A549 treated with DMSO at 1 μM for 4 hours (cell line): ENCODE measurements at places on chromosomes 13 and 19. TPM values are rescaled to one million over a fixed set of nuclear protein-coding genes. Genes with fewer than 3 reads are reported as not detected.

The SIGLEC5 gene
- total RNA-seq = not detected in 5 replicates

The FOXA3 gene
- 0.54 to 1.1 TPM (median 1.0 TPM) in 5 replicates for total RNA-seq

The MBNL2 gene
- total RNA-seq = 9.4 to 16.3 TPM (median 13.9 TPM) in 5 replicates

The OBI1 gene
- total RNA-seq = 9.5 to 11.7 TPM (median 10.8 TPM) in 5 replicates

The LYPD3 gene
- total RNA-seq = 0.45 to 1.2 TPM (median 0.58 TPM) in 5 replicates

The ZNF256 gene
- 1.1 to 1.4 TPM (median 1.2 TPM) in 5 replicates for total RNA-seq

The CYP2A7 gene
- not detected in 5 replicates for total RNA-seq

The SAFB2 gene
- 33.4 to 43.4 TPM (median 39.0 TPM) in 5 replicates for total RNA-seq

The TTYH1 gene
- 0.14 to 0.34 TPM (median 0.25 TPM) in 4 of 5 replicates, not detected in the other for total RNA-seq

The LIPE gene
- 1.2 to 3.3 TPM (median 2.3 TPM) in 5 replicates for total RNA-seq

The CAB39L gene
- 1.9 to 2.7 TPM (median 2.4 TPM) in 5 replicates for total RNA-seq

The ZNF506 gene
- 0.08 to 0.53 TPM (median 0.16 TPM) in 5 replicates for total RNA-seq

The ACER1 gene
- not detected in 5 replicates for total RNA-seq

The KIR3DL2 gene
- not detected in 5 replicates for total RNA-seq

The ZNF85 gene
- 0.07 to 0.21 TPM (median 0.16 TPM) in 4 of 5 replicates, not detected in the other for total RNA-seq
